ENCODE measurements at places on chromosomes 1 and 21.

- no peak for DNase-seq
Observed at GRCh38 chr21:39630827-39631226, 18.1 kb downstream of the B3GALT5 start.

GRCh38 chr1:193890935-193891334, 704.5 kb upstream of the B3GALT2 start:
- DNase-seq: no peak

GRCh38 chr1:27011058-27011764, 1.4 kb downstream of the TENT5B start:
- no peak for DNase-seq

- no peak for DNase-seq
Observed at GRCh38 chr1:40760984-40761383, 22.6 kb upstream of the KCNQ4 start.

DNA sequence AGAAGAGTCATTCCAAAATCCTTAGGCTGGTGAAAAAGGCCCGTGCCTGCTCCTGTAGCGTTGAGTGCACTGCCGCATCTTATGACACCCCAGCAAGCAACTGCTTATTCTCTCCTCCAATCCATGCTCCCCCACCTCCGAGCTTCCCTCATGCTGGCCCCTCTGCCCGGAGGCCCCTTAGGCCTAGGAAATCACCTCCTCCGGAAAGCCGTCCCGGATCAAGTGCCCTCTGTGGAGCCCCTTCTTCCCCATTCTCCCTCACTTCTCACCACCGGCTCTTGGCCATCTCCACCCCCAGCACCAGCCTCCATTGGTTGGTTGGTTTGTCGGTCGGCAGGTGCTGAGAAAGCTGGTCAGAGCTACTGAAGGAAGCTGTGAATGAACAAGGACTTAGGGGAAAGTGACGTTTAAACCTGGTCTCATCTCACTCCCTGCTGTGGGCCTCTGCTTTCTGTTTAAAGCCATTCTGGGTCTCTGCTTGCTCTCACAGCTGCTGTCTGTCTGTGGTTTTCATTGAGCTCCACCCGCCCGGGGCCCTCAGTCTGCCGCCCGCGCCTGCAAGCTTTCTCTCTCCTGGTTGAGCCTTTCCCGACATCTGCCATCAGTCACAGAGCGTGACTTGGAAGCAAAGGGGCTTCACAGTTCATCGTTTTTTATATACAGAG, 122.2 kb downstream of the KCNN3 start:
- DNase-seq: peak; percentile 52

DNA sequence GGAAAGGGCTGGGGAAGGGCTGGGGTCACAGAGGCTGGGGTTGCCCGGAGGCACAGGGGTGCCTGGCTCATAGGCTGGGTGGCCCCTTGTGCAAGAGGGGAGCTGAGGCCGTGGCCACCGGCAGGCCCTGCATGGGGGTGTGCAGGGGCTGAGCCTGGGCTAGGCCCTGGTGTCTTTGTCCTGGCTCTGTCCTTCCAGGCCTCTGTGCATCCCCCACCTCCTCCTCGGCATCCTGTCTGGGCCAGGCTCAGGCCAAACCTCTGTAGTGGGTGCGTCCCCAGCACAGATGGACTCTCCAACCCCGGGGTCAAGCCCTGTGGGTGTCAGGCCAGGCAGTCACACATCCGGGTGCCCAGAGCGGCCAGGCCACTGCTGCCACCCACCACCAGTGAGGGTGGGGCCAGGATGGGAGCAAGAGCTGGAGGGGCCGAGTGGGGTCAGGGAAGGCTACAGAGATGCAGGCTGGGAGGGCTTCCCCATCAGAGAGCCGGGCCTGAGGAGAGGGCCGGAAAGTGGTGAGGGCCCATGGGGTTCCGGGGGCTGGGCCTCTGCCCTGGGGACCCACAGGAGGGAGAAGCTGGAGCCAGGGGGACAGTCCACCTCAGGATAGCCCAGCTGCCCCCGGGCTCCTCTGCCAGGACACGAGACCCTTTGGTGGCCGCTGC, 19.4 kb downstream of the PANK4 start:
- DNase-seq: no peak

DNA sequence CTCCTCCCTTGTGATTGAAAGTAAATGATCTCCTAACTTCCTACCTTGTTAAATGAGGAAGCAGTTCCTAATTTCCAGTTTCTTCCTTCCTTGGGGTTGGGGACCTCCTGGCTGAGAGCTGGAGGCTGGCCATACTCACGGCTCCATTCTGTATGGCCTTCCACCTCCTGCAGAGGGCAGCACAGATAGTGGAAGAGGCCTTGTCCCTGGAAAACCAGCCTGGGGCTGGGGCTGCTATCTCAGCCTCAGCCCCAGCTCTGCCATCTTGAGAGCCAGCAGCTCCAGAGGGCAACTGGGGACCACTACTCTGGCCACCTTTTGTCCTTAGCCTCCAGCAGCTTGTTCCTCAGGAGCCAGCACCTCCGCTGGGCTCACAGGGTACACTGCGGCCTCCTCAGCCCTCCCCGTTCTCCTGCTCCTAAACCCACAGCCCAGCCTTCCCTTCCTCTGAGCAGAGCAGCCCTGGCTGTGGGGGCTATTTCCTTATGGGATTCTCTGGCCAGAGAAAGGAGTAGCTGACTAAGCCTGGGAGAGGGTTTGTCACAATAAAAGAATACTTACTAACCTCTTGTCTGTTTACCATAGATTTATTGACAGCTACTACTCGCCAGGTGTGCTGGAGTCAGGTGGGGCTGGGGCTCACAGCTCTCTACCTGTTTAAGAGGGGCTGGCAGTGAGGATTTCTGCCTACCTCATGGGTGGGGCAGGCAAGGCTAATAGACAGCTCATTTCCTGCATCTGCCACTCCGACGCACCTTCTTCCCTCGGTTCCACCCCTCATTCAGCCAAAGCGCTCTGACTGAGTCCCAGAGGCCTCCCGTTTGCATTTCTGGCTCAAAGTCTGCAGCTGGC, 6.3 kb downstream of the TMEM234 start:
- DNase-seq: peak; percentile 83

DNA sequence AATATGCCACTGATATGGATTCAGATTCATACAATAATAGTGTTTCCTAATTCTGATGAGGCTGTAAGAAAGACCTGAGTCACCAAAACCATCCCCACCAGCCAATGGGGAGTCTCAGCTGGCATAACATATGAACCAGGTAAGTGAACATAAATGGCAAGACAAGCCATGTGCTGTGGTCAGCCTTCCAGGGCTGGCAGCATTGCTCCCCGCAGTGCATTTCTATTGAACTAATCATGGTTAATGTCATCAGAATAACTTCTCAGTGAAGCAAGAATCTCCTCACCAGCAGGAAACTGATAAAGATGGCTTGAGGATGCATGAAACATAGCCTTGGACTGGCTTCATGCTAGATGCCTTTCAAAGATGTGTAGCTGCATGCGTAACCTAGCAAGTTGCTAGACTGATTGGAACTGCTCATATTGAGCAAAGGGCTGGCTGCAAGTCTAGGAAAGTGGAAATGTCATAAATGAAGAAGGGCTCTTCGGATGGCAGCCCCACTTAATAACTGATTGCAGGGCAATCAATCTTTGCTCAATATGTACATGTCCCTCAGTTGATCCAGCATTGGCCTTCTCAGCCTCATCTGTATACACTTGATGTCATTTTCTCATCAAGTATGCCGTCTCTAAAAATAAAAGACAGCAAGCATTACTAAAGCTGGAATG, 88.0 kb downstream of the NTNG1 start:
- no peak for DNase-seq

DNA sequence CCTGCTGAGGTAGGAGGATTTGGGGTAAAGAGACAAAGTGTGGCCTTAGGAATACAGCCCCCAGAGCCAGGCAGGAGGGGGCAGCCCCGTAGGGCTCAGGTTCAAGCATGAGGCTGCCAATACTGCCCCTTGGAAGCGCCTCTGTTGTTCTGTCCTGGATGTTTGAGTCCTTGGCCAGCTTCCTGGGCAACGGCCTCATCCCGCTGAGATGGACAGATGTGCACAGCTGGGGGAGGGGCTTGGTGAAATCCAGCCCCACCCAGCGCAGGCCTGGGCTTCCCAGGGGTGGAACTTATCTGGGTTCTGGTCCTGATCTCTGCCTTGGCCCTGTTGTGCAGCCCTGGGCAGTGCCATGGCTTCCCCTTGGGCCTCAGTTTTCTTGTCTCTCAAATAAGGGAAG, 34.8 kb upstream of the MAN1C1 start:
- DNase-seq: no peak

DNA sequence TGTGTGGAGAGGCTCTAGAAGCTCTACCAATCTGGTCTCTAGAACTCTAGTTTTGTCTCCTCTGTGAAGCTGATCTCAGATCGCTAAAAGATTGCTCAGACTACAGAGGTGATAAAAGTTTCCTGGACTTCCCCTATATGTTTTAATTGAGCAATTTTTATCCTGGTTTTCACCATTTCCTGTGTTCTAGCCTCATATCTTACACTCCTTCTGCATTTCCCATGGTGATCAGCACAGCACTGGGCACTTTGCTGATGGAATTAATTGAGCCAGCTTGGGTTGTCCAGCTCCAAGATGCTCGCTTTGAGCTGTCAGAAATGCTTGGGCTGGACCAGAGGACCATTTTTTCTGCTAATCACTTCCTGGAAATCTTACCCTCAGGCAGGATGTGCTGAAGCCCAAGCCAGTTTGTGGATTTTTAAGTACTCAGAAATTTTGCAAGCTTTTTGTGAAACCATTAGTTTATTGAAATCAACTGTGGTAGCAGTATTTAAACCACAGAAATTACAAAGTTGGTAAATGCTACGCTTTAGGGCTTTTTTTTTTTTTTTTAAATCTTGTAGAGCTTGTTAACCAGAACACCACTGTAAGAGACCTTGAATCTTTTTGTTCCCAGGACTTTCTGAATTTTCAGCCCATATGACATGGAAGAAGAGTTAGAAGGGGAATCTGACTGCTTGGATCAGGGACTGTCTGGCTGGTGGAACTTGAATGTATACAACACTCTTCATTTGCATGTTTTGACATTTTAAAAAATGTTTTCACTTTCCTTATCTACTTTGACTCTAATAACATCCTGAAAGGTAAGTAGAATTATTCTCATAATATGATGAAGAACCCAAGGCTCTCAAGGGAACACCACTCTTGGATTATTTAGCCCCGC, 28.4 kb downstream of the CD48 start:
- no peak for DNase-seq

GRCh38 chr1:154742606-154743005, 127.5 kb downstream of the KCNN3 start:
- no peak for DNase-seq

- DNase-seq: no peak
Observed at GRCh38 chr1:119052267-119052666, 64.1 kb upstream of the TBX15 start.

GRCh38 chr1:43450251-43450941, 3.3 kb downstream of the HYI start:
- no peak for DNase-seq

GRCh38 chr1:19448491-19449439, 36.6 kb downstream of the CAPZB start:
- DNase-seq: peak; percentile 26

DNA sequence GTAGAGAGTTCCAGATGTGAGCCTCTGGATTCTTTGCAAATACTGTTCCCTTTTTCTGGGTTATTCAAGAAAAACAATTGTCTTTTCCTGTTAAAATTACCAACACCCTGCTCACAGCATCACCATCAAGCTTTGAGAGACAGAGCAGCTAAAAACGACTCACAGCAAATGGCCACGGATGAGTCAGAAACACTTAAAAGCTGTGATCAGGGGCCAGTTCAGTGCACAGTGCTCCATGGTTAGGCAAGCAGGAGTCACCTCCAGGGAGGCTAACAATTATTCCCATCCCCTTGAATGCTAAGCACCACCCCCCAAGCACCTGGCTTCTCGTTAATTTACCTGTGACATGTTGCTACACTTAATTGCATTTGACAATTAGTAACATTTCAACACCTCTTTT, 128.4 kb upstream of the CAMK1G start:
- no peak for DNase-seq

GRCh38 chr1:192793983-192794767, 14.7 kb upstream of the RGS2 start:
- no peak for DNase-seq

- DNase-seq: no peak
Observed at GRCh38 chr1:164668491-164669400, 109.8 kb downstream of the PBX1 start.

DNA sequence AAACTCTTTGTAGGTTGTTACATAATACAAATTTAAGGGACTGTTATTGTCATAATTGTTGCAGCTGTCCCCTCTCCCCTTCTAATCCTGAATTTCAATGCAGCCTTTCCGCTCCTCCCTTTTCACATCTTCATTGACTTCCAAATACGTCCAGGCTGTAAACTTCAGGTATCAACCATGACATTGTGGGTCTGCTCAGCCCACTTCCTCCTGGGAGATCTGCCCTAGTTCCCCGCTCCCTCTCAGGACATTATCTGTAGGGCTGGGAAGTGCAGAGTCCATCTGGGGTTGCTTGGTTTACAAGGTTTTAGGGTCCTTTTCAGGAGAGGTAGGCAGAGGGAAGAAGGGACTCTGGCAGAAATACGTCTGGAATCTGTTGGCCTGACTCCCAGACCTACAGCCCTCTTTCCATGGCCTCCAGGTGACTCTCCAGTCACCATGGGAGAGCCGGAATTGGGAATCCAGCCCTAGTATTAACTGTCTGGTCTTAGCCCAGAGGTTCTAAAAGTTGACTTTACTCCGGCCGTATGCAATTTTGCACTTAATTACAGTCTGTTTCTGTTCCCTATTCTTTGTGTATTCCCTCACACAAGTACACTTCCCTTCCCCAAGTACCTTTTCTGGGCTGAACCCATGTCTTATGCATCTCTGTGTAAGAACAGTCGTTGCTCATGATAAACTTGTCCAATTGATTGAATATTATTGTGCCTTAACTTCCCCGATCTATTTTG, 4.7 kb upstream of the DENND2D start:
- DNase-seq: no peak

DNA sequence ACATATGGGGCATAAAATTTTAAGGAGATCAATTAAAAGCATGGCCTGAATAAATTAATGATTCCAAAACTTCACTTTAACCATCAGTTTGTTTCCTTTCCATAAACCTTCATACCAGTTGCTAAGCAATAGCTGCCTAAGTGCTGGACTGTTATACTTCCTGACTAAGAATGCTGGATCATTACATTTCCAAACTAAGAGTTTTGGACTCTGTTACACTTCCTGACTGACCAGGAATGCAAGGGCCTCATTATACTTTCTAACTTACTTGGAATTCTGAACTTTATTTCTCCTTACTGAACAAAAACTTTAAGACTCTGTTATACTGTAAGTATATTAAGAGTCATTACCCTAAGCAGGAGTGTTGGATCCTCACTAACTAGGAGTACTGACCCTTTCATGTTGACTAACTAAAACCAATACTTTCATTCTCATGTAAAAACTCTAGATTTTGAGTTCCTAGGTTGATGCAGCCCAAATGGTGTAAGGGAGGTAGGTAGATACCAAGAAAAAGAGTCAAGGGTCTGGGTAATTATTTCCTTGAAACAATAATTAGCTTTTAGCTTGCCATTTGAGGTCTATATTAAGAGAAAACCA, 118.2 kb downstream of the FAF1 start:
- DNase-seq: no peak
